ENCODE measurements at places on chromosomes 1 and 21. TPM values are rescaled to one million over a fixed set of nuclear protein-coding genes. Genes with fewer than 3 reads are reported as not detected.

Gene FALEC
- total RNA-seq, result not detected

- no peak for DNase-seq
Measured at GRCh38 chr1:153769221-153769620, 6.0 kb upstream of the SLC27A3 start.

DNA sequence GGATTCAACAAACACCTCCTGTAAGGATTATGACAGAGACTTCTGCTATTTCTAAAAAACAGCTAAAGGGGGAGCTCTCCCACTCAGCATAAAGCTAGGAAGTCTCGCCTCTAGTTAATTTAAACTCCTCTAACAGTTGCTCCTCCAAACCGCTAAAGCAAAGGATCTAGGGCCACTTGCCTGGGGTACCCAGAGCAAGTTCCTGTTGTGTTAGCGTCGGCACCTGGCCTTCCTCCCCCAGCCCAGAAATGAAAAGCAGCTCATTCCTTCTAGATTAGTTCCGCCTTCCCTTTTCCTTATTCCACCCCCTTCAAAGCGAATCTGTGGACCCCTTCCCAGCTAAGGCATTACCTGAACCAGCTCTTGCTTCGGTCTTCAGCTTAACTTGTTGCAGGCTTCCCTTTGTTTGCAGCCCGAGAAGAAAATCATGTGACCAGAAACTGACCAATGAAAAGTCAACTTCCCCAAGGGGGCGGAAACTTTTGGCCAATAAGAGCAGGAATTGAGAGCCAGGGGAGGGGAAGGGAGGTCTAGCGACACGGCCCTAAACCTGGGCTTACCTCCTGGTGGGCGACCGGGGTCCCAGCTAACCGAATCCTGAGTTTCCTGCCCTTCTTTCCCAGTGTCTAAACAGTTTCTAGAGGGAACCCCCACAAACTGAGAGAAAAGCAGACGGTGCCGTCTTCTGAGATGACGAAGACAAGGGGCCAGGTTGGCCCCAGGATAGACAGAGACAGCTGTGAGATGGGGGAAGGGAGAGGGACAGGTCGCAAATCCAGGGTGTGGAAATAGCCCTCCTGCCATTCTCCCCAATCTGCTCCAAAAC lies at the start of gene PBXIP1:
Gene PBXIP1, minus strand, starts transcription at position 382 of the 826 bp plus-strand sequence. CDS start 2,378 bp downstream, outside the sequence.
- peak; percentile 92 for DNase-seq

Gene PHGDH
- 34.6 TPM for total RNA-seq

DNA sequence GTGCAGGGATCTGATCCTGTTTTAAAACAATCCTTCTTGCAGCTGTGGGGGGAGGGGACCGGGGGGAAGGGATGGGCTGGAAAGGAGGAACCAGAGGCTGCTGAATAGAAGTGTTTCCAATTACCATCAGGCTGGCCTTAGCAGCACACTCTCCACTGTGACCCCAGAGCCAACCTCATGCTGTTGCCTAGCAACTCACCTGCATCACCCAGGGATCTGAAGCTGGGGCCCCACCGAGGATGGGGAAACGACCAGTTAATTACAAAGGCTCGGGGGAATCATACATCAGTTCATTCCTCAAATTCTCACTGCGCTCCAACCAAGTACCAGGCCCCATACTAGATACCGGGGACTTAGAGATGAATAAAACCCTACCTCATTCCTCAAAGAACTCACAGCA lies 11.9 kb upstream of the GPX7 start:
- DNase-seq, result no peak

Gene FAM163A
- not detected for total RNA-seq

Gene KIFAP3
- total RNA-seq, result 15.1 TPM

GRCh38 chr1:241422470-241422869 lies 65.5 kb upstream of the RGS7 start:
- DNase-seq, result no peak

GRCh38 chr21:41648591-41649031 lies 118.2 kb downstream of the RIPK4 start:
- no peak for DNase-seq

DNA sequence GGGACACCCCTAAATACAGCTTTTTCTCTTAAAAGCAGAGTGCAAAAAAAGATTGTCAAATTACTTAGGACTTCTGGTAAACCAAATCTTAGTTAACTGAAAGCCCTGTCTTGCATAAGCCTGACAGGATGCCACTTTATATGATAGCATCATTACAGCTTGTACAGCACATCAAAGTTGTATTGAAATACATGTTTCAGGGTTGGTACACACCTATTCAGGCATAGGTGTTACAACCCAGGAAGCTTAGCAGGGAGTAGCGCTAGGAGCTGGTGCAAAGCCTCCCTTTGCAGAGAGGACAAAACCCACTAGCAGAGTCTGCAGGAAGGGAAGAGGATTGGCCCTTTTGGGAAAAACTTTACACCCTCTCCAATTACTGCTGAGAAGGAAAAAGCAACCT lies 258.9 kb upstream of the SGIP1 start:
- DNase-seq, result no peak

Gene SH2D2A
- total RNA-seq, result not detected

Gene LAMC1
- 220 TPM for total RNA-seq

- DNase-seq, result no peak
Measured at GRCh38 chr1:9005395-9005708, 20.9 kb downstream of the SLC2A7 start.

DNA sequence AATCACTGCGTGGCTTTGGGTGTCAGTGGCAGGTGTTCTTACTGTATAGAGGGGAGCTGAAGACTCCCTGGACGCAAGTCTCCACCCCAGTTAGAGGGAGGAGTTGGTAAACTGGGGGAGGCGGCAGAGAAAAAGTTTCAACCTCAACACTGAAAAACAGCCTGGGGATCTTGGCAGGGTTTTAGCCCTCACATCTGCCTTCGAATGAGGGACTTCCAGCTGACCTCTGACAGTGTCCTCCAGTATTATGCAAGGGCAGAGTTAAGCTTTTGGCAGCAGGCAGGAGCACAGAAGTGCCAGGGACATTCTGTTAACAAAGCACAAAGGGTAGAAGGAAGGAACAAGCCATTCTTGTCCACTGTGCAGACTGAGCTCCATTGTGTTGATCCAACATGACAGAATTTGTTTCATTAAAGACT lies 41.2 kb upstream of the RAB4A start:
- DNase-seq, result no peak

DNA sequence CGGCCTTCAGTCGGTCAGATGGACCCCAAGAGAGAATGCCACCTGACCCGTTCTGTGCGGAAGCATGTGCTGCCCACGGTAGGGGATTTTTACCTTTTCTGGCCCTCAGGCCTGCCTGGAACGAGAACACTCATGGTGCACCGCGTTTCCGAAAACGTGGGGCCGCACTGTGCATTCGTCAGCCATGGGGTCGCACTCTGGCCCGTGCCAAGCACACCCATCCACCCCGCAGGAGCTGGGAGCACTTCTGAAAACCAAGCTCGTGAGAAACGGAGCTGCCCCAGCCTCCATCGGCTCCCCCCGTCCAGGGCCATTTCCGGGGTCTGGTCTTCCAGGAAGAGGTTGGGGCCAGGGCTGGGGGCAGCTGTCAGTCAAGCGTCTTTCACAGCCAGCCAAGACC lies 72.8 kb downstream of the PRDM16 start:
- no peak for DNase-seq

DNA sequence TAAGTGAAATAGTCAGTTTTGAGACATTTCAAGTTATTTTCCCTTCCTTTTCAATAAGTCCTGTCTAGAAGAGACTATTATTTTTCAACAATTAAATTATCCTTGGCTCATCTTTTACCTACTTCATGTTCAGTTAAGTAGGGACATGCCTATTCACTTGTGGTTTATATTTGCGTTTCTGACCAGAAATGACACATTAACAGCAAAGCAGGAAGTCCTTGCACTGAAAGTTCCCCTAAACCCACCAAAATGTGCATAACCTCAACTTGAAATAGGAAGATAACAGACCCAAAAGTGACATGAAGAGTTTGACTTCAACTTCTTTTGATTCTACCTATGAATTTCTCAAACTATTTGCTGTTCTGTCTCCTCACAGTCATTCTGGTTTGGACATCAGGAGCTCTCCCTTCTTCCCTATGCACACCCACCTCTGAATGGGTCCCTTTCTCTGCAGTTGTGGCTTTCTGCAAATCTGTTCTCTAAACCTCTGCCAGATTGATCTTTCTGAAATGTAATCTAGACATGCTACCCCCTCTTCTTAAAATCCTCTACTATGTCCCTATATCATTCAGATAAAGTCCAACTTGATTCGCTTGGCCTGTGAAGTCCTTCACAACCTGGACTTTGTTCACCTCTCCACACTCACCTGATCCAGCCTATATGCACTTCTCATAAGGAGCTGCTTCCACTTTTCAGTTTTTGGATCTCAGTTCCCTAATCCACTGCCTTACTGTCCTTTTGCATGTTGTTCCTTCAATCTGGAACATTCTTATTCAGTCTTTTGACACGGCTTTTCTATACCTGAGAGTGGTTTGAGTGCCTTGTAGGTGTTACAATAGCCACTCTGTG lies 661.5 kb upstream of the ADGRL4 start:
- no peak for DNase-seq

GRCh38 chr1:228175316-228176023 lies 9.9 kb downstream of the IBA57 start:
- no peak for DNase-seq

Gene REN
- not detected for total RNA-seq

Gene RAB25
- not detected for total RNA-seq

Gene LRRC3
- total RNA-seq, result 3.0 TPM

DNA sequence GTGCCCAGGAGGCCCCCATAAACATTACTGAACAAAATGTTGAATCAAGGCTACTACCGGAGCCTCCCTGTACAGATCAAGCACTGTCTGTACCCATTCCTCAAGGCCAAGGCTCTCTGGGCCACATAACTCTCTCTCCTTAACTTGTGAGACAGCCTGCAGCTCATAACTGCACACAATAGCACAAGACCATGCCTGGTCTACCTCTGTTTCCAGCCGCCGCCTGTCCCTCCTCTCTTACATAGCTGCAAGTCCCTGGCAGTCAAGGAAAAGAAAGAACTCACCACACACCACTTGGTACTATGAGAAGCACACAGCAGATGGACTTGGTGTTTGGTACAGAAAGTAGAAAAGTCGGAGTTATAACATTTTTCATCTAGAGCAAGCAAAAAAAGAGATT lies 91.1 kb downstream of the SSBP3 start:
- no peak for DNase-seq

GRCh38 chr1:239112101-239112935 lies 274.1 kb upstream of the CHRM3 start:
- no peak for DNase-seq

- DNase-seq, result no peak
Measured at GRCh38 chr1:62951428-62951827, 167.5 kb downstream of the ATG4C start.

Gene MRPS15
- total RNA-seq, result 63.1 TPM

Gene RAB7B
- total RNA-seq, result 0.19 TPM

DNA sequence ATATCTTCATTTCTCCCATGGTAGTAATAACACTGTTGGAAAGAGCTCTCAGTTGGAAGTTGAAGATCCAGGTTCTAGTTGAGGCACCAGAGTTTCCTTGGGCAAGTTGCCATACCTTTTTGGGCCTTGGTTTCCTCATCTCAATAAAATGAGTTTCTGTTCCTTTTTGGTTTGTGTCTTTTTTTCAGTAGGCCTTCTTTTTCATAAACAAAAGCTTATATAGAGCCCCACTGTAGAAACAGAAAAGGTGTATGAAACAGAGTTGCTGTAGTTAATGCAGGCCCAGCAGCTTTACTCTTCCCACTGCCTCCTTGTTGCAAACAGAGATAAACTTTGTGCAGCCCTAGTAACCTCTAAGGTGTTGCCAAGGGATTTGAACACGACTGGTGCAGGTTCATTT lies 41.7 kb downstream of the WNT4 start:
- no peak for DNase-seq

DNA sequence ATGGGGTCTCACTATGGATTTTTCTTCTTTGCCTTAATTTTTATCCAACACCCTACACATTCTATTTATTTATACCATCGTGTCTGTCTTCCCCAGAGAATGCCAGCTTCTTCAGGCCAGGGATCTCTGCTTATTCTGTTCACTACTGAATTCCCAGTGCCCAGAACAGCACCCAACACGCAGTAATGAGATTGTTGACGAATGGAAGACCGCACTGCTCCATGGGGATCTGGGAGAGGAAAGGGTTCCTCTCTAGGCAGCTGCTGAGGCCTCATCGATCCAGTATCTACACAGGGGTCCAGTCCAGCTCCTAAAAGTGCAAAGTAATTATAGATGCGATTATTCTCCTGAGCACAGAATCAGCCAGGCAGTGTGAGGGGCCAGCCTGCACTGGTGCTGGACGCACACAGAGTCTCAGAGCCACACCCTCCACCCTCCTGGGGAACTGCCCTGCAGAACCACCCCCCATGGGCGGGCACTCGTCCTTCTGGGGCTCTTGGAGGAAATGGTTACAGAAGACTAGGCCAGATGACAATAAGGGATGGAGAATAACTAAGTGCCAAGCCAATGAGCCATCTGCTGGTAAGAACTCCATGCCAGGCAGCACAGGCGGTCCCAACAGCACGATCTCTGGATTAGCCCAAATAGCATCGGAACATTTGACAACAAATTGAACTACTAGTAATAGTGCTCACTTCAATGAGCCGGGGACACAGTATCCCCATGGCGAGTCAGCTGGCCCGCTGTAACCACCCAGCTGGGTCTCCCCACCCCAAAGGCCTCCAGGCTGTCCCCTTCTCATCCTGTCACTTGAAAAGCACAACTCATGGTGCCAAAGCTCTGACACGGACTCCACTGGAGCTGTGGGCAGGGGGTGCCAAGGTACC lies 1.7 kb upstream of the PDE9A start:
- no peak for DNase-seq

DNA sequence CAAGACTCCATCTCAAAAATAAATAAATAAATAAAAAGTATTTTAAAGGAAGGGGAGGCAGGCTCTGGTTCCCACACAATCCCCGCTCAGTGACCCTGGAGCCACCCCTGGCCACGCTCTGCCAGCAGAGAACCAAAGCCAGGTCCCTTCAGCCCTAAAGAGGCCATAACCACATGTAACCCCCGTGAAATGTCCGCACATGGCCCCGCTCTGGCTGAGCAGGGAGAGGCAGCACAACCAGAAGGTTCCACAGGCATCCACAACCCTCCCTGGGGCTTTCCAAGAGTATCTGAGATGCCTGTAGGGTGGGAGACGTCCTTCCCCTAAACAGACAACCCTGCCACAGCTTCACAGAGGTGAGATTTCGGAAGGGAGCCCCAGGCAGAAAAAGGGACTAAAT lies 1.4 kb upstream of the ARF1 start:
- DNase-seq, result no peak

Gene SLX9
- total RNA-seq, result 31.6 TPM

- DNase-seq, result no peak
Measured at GRCh38 chr21:26451081-26451740, 121.9 kb downstream of the CYYR1 start.

- DNase-seq, result no peak
Measured at GRCh38 chr1:8704866-8705506, 112.5 kb downstream of the RERE start.

Gene GBP4
- total RNA-seq, result 0.56 TPM

Gene SLC22A15
- 4.7 TPM for total RNA-seq

- DNase-seq, result no peak
Measured at GRCh38 chr1:77068013-77068412, 151.2 kb downstream of the PIGK start.

DNA sequence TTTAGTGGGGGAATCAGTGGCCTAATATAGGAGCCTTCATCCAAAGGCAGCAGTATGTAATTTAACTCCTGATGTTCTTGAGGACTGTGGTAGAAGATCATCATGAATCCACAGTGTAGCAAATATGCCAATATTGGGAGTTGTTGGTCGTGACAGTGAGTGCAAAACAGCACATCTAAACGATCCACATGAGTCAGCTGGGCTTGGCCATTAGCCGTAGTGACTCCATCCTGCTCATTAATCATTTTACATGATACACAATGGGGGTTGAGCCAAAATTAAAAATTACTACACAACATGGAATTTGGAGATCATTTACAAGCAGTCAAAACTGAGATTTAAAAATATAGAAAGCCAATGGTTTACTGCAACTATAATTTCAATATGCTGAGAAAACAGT lies 653.9 kb upstream of the CAMK1G start:
- DNase-seq, result no peak
